NCI-H774 (cell line): ENCODE measurements at places on chromosomes 5 and 9.

DNA sequence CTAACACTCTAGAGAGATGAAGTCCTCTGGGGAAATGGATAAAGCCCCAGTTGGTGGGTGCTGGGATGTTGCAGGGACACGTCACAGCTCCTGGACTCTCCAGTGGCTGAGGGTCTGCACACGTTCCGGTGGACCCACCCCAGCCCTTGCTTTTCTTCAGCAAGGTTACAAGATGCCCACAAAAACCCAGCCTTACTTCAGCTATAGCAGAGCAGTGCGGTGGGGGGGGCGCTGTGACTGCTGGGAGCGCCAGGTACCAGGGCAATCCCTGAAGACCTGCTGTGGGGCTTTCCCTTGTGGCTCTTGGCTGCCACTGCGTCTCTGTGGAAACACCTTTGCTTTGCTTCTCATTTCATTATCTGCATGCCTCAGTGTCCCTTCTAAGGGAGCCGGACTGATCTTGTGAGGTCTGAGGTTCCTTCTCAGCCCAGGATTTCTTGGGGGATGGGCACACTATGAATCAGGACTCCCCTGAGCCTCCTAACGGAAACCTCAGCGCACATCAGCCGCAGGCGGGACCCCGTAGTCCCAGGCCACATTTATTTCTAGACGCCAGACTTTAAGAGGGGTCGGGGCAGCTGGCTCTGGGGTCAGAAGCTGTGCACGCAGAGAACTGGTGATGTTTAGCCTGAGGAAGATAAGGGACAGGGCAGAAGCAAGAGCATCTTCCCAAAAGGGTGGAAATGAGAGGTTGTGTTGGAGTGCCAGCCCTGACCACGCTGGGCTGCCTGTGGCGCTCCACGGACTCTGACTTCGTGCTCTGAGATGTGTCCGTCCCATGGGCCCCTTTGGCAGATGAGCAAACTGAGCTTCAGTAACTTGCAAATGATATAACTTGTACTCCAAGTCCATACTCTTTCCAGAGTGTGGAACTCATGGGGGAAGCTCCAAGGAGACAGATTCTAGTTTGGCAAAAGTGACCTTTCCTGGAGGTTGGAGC is 106.8 kb downstream of the WNK2 start:
- DNase-seq, result no peak

- peak; percentile 89 for DNase-seq
Measured at GRCh38 chr5:140547508-140548299, at the start of gene EIF4EBP3. EIF4EBP3 (plus strand) TSS chr5:140547662; CDS start chr5:140547738, 76 bp downstream.

- no peak for DNase-seq
Measured at GRCh38 chr9:136187683-136188586, 17.0 kb downstream of the LHX3 start.

DNA sequence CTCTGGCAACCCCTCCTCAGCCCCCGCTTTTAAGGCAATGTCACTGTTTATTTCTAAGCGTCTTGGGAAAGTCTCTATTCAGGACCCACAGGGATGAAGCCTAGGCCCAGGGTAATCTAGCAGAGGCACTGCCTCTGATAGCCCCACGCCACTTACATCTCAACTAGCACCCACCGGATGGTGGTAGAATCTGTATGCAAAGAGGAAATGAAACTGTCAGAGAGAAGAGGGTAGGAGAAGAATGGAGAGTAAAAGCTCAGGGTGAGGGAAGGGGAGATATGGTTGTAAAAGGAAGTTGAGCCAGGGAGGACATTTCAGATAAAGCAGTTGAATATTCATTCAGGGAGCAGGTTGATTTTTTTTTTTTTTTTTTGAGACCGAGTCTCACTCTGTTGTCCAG is 3.0 kb downstream of the FRRS1L start:
- no peak for DNase-seq

DNA sequence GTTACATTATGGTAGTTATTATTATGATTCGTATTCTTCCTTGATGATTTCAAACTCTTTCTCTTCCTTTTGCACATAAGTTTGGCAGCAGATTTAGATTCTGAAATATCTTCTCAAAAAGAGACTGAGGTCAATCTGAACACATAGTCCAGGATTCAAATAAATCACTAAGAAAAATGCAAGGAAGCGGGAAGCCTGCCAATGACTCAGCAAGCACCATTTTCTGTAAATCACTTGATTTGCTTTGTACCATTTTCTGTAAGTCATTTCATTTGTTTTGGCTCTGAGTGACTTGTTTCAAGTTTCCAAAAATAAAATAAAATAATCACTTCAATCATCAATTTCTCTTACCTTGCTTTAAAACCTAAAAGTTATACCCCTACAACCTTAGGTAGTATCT is 24.6 kb upstream of the GLIS3 start:
- DNase-seq, result no peak

GRCh38 chr5:51686622-51687021 is 303.4 kb downstream of the ISL1 start:
- no peak for DNase-seq

GRCh38 chr9:33297432-33297831 is 7.1 kb downstream of the NFX1 start:
- no peak for DNase-seq

GRCh38 chr5:130966990-130967525 is 198.0 kb downstream of the HINT1 start:
- DNase-seq, result no peak

DNA sequence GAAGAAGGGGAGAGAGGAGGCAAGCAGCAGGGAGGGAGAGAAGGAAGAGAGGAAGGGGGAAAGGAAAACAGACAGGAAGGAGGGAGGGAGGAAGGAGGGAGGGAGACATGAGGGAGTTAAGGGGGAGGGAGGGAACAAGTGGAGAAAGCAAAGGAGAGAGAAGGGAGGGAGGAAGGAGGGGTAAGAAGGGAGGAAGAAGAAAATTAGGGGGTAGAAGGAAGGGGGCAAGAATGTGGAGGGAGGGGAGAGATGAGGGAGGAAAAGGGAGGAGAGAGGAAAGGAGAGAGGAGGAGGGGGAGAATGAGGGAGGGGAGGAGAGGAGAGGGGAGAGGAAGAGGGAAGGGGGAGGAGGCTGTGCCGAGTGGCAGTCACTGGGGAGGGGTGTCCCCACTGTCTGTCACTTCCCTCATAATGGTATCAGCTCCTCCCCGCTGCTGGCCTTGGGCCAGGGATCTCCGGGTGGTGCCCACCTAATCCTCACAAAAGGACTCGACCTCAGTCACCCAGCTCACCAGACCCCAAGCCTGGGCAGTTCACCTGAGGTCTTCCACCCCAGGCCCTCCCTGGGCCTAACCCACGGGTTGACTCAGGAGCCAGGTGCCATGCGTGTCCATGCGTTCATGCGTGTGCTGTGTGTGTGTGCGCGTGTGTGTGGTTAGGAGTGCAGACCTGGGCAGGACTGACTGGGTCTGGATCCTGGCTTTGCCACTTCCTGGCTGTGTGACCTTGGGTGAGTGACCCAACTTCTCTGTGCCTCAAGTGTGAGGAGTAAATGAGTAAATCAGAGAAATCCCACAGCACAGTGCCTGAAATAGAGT is 18.1 kb downstream of the C9orf50 start:
- DNase-seq, result no peak

DNA sequence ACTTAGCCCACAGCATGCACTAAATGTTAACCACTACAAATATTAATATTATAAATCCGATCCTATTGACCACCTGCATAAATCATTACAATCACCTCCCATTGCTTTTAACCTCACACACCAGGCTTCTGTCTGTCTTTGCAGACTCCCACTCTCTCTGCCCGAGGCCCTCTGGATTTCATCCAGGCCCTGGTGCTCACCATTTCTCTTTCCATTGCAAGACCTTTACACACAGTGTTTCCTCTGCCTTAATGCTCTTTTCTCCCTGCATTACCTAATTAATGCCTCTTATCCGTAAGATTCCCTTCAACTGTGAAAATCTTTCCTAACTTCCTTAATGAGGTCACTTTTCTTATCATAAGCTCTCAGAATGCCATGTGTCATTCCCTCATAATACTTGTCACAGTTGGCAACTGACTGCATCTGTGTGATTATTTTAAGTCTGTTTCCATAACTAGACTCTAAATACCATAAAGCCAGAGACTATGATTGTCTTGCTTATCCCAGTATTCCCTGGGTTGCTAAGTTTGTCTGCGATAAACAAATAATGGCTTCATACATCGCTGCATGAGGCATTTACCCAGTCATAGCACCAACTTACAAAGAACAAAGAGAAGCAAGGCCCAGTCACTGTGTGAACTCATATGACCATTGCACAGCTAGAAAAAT is 155.1 kb downstream of the CCDC192 start:
- no peak for DNase-seq

- no peak for DNase-seq
Measured at GRCh38 chr5:138605254-138605972, 30.2 kb upstream of the HSPA9 start.

DNA sequence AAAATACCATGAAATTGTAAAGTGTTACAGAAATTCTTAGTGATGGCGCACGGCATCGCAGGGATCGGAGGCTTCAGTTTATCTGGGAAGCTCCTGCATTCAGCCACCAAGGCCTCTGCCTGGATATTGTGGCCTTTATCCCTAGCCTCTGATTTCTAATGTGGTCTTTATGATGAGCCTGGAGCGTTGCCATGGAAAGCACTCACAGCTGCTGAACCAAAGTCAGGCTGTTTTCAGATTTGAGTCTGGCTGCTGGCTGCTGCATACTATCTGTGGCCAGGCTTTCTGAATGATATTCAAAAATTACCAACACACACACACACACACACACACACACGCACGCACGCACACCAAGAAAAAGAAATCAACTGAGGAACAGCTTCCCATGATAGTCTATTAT is 101.1 kb upstream of the ZNF366 start:
- DNase-seq, result no peak

DNA sequence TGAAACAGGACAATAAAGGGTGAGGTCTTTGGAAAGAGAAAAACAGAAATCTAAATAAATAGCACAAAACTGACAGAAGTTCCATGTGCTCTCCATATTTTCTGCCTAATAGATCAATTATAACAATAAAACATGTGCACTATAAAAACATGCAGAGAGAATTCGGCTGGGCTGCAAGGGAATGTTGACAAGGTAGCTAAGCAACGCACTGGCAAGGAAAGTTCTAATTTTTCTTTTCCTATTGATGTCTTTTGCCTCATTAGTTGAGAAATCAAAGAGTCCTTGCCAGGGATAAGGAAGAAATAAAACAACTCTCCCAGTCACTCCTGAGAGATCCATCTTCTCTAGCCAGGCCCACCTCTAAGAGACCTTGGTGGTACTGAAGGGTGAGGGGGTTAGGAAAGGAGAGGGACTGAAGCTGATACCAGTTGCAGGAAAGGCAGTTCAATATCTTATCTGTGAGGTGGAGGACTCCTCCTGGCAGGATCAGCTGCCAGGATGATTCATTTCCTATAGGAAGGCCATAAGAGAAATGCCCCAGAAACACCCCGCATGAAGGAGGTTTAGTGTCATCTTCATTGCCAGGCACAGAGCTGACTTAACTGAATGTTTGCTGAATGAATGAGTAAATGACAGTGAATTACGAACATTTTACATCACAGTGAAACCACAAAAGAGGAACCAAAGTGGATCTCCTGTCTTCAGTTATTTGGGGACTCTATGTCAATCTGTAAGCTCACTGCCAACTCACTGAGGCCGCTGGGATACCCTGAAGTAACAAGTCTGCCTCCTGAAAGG is 63.7 kb upstream of the IFNK start:
- DNase-seq, result no peak

DNA sequence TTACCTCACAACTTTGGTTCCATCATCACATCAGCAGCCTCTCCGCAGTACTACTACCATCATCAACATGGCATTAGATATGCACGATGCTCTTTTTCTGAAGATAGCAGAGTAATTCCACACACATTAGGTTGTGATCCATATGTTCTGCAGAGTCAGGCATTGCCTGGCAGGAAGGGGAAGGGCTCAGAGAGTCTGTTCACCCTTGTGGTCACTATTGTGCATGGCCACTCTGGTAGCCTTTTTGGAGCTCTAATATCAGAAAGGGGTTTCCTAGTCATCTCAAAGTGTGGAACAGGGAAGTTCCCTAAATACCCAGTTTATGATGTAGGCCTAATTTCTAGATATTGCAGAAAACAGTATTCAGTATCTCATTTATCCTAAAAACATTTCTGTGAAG is 373.6 kb downstream of the BNC2 start:
- DNase-seq, result no peak

DNA sequence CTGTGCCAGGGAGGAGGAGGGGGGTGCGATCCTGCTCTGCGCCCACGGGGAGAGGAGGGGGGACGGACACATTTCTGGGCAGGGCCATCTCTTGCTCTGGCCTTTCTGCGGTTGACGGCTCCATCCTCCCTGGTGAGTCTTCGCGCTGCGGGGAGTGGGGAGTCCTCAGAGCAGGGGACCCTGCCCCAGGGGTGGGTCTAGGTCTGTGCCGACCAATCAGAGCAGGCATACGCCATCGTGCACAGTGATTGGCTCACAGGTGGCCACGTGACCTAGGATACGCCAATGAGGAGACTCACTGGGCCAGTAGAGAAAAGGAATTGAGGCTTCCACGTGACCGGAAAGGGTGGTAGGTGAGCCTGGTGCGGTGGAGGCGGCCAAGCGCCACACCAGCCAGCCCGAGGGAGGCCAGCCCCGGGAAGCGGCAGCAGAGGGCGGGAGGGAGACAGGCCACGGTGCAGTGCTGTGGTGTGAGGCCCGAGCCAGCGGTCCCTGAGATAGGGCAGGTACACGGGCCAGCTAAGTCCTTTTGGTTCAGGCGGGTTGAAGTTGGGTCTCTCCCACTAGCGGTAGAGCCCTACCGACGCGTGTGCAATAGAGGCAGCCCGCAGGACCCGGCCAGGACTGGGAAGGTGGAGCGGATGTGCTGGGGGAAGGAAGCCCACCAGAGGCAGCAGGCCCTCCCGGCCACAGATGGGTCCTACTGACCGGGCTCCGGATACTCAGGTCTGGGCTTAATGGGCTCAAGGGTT is 65.2 kb upstream of the RNF130 start:
- DNase-seq, result no peak

- DNase-seq, result no peak
Measured at GRCh38 chr9:111798786-111799185, 4.0 kb upstream of the SHOC1 start.

DNA sequence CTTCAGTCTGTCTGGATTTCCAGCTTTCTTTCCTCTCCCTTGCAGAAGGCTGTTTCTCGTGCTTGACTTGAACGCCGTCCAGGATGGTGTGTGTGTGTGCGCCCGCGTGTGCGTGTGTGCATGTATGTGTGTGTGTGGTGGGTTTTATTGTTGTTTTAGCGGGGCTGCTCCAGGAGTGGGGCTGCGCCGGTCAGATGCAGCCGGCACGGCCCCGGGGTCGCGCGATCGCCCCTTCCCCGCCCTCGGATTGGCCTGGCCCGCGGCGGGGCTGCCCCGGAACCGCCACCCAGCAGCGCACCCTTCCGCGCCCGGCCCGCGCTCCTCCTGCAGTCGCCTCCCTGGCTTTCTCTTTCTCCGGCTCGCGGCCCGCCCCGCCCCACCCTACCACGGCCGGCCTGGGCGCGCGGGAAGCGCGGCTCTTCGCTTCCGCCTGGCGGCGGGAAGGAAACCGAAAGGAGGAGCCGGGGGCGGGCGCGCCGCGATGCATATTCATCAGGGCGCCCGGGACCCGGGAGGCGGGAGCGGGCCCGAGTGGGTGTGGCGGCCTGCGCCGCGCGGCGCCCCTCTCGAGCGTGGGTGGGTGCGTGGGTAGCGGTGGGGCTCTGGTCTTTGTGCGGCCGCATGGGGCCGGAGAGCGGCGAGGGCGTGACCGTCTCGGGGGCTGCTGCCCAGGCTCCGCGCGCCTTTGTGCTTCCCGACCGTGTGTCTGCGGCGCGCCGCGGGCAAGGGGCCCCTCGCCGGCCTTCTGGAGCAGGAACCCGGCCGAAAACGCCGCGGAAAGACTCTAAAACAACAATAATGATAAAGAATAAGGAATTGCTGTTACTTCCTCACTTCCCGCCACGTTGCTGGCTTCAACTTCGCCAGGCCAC is 8.5 kb upstream of the NFIB start:
- peak; percentile 98 for DNase-seq
